ENCODE measurements at places on chromosomes 12 and 14. TPM values are rescaled to one million over a fixed set of nuclear protein-coding genes. Genes with fewer than 3 reads are reported as not detected.

GRCh38 chr14:75277008-75277814 lies 1.4 kb upstream of the FOS start:
- DNase-seq = peak; percentile 98

DNA sequence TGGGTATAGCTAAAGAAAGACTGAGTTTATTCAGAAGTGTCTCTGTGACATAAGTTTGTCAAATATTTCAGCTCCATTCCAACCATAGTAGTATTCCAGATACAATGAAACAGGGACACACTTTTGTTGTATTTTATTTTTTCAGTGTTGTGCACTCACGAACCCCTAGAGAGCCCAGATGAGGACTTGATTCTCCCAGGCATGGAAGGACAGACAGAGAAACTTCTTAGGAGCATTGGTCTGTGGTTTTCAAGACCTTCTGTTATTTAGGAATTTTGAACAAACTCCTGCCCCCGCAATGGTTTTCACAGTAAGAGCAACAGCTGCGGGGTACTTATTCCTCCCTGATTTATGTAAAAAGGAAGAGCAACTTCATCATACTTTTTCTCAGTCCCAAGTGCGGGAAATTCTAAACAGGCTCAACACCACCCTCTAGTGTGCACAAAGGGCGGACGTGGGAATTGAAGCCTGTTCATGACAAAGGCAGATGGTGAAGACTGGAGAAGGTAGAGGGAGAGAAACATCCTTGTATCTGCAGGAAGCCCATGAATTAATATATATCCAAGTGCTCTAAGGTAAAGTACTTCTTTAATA lies 147.6 kb downstream of the PAH start:
- DNase-seq = peak; percentile 64

GRCh38 chr12:93778306-93778705 lies 101.1 kb downstream of the CRADD start:
- DNase-seq = peak; percentile 66

- DNase-seq = no peak
Observed at GRCh38 chr14:79605849-79606248, 605.5 kb downstream of the DIO2 start.

DNA sequence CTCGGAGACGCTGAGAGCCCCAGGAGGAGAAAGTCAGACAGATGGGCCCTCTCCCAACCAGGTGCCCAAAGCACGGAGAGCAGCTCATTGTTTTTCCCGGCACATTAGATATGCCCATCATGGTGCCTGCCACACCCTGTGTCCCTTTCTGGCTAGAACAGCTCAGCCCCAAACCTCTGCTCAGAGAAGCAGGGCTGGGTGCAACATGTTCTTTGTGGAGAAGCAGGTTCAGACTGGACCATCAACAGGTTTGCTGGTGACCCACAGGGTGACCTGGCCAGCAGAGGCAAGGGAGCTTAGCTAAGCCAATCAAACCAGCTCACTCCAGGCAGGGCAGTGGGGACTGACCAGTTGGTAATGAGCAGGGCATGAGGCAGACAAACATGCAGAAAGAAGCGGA lies 13.4 kb downstream of the RAB15 start:
- no peak for DNase-seq

DNA sequence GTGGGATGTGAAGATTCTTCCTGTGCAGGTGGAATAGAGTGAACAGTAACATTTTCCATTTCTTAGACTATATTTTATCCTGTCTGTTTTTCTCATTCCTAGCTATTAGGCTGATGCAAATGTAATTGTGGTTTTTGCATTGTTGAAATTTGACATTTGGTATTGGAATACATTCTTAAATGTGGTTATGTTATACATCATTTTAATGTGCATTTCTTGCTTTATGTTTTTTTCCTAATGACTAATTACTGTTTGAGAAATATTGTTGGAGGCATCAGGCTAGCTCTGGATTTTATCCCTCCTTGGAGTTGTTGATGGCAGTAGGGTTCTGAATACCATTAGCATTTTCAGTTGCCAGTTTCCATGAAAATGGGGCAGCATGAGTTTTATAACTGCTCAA lies 75.9 kb upstream of the GNG2 start:
- DNase-seq = no peak

GRCh38 chr12:123085730-123086487 lies 65.0 kb downstream of the PITPNM2 start:
- no peak for DNase-seq

GRCh38 chr14:51370758-51371386 lies 130.8 kb downstream of the TMX1 start:
- DNase-seq = no peak

- DNase-seq = no peak
Observed at GRCh38 chr14:97381309-97381708, 584.1 kb downstream of the VRK1 start.

DNA sequence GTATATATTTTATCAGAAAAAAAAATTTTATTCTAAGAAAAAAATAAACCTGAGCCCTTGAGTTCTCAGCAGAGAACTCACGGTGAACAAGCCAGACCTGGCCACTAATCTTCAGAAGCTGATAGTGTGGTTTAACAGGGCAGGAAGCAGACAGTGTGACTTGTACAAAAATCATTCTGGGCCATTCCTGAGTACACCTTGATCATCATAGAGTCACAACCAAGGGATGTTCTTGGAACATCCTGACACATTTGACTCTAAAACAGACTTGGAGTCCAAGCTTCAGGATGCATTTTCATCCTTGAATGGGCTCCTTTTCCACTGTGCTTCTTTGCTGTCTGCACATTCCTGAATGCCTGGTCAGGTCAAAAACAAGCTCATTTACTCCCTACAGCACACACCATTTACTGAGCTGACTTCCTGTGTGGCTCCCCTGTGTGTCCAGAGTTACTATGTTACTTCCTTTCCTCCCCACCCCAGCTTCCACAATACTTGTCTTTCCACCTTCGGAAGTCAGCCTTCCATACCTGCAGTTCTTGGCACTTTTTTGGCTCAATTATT lies 112.0 kb downstream of the ANO6 start:
- DNase-seq = no peak

GRCh38 chr12:98674841-98675240 lies 29.8 kb downstream of the APAF1 start:
- no peak for DNase-seq

DNA sequence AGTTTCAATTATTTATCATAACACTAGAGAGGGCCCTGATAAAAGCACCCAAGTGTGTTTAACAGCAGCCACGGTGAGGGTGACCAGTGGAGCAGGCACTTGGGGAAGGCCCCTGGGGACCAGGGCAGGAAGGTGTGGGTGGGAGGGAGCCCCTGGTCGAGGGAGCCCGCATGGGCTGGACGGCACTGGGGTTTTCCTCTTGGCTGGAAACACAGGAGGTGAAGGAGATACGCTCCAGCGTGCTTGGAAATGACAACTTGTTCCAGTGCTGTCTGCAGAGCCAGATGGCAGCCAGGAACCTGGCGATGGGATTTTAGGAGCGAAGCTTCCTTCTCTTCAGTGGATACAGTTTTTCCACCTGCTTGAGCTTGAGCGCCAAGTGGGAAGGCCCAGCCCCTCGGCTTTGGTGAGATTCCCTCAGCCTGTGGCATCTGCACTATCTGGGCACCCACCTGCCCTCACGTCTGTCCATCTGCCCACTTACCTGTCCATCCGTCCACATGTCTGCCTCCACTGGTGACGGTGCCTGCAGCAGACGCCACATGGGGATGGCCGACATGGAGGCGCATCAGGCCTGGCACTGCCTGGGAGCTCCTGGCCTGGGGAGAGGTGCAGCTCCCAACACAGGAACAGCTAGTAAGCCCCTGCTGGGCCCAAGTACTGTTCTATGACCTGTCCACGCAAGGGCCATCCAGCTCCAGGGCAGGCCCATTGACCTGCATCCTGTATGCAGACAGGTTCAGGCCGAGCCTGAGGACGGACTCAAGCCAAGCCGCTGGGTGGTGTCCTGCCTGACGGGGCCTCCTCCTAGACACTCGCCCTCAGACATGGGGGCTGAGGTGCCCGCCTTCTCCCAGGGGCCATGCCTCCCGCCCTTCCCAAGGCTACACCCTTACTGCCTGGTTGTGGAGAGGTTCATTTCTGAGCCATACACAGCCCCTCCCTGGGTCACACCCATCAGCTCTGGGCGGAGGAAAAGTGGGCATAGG lies 192.2 kb upstream of the C14orf180 start:
- no peak for DNase-seq

DNA sequence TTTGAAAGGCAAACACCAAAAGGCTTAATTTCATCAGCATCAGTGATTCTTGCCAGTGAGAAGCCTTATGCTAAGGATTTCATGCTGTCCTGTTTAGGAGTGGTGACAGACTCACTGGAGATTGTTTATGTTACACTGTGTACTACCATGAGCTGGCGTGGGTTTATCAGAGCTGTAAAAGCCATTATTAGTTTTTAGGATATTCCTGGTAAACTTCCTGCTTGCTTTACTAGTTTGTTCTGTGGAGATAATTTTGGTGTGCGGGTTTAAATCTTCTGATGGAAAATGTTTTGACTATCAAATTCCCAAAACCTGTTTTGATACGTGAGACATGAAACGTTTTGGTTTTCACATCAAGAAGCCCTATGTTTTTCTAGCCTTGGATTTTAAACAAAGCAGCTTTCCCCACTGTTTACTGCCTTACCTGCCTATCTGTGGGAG lies 15.2 kb downstream of the PPFIBP1 start:
- DNase-seq = no peak

- DNase-seq = no peak
Observed at GRCh38 chr14:102620413-102620812, 28.0 kb downstream of the RCOR1 start.

- DNase-seq = no peak
Observed at GRCh38 chr12:109258607-109259544, 50.2 kb downstream of the FOXN4 start.

DNA sequence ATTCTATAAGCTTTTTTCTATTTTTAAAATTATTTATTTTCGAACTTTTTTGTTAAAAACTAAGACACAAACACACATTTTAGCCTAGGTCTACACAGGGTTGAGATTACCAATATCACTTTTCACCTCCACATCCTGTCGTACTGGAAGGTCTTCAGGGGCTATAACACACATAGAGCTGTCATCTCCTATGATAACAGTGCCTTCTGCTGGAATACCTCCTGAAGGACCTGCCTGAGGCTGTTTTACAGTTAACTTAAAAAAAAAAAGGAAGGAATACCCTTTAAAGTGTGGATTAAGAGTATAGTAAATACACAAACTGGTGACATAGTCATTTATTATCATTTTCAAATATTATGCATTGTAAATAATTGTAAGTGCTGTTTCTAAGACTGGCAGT lies 43.0 kb downstream of the RASSF8 start:
- no peak for DNase-seq

DNA sequence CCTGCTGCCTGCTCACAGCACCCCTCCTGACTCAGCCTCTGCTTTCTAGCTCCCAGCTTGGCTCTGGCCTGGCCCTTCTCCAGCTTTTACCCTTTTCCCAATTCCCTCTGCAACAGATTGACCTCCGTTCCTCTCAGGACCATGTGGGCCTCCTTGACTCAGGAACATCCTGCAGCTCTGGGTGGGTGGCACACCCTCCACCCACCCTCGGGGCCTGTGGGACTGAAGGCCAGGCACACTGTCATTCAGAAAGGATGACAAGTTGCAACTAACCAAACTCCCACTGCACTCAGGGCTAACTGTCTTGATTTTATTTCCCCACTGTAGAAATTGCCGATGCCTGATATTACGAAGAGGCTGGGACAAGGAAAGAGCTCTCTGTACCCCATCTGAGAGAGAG lies 59.4 kb downstream of the HELB start:
- no peak for DNase-seq

DNA sequence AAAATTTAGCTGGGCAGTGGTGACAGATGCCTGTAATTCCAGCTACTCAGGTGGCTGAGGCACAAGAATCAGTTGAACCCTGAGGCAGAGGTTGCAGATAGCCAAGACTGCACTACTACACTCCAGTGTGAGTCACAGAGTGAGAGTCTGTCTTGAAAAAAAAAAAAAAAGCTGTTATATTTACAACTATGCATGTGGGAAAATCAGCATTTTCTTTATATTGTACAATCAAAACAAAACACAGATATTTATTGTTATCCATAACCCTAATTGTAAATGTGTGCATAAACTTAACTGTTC lies 12.5 kb downstream of the C1R start:
- DNase-seq = no peak

DNA sequence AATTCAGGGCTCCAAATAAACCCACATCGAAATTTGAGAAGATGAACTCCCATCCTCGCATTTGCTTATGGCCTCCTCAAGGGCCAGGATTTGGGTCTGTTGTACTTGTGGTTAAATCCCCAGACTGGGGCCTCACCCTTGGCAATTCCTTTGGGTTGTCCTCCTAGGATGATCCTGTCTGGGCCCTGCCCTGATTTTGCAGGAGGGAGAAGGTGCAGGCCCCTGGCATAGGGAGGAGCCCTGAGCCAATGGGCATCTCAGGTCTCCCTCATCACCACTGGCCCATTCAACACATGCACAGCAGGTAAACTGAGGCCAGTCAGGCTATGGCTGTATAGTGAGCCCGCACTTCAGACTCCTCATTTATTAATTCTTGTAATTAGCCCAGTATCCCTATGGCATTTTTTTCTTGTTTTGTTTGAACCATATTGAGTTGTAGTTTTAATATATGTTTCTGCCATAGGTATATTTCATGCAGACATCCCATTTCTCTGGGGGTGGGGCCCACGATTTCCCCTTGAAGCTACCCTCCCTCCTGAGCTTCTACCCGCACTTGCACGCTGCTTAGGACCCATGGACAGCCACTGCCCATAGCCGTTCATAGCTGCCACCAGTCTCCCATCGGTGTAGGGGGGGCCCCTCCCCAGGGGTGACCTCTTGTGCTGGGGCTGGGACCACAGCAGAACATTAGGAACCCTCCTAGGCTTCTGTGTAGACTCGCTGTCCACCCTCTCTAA lies 67.1 kb upstream of the DDX11 start:
- no peak for DNase-seq

Gene PTGER2
- total RNA-seq = 2.1 TPM

Gene NTN4
- total RNA-seq = 30.6 TPM

Gene PTPN6
- total RNA-seq = 44.5 TPM

Gene TOMM20L
- not detected for total RNA-seq

Gene MUCL1
- total RNA-seq = 172 TPM

Gene SNRPF
- 8.2 TPM for total RNA-seq

Gene ZFYVE21
- 133 TPM for total RNA-seq

Gene TMEM52B
- total RNA-seq = not detected

All from lower leg skin (tissue), 4 donors.